ENCODE measurements at places on chromosomes 5 and 9.

- DNase-seq: no peak
Measured at GRCh38 chr5:94815313-94816039, 197.0 kb downstream of the SLF1 start.

- DNase-seq: no peak
Measured at GRCh38 chr9:136820971-136821825, 13.4 kb downstream of the RABL6 start.

GRCh38 chr9:96073531-96074480 lies 198.3 kb downstream of the ERCC6L2 start:
- no peak for DNase-seq

DNA sequence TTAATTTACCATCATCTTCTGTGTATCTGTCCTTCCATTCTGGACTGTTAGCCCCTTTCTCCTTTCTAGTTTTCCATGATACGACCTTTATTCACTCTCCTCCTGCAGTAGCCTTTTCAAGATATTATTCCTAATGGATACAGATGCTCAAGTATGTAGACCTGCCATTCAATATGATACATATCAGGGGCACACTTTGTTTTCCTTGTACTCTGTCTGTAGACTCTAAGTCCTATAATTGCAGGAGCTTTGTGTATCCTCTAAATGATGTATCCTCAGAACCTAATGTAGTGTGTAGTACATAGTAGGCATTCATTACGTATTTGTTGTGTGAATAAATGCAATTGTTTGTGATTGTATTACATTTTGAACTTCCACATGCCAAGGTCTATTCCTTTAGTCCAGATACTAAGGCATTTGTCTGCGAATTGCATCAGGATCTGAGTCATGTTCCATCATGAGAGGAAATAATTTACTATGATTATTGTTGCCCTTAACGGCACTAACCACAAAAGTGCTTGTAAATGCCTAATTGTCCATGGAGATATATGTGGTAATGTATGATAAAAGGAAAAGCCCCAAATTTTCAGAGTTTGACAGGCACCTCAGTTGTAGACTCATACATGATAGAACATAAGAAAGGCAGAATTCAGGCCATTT lies 57.1 kb upstream of the IZUMO3 start:
- no peak for DNase-seq

DNA sequence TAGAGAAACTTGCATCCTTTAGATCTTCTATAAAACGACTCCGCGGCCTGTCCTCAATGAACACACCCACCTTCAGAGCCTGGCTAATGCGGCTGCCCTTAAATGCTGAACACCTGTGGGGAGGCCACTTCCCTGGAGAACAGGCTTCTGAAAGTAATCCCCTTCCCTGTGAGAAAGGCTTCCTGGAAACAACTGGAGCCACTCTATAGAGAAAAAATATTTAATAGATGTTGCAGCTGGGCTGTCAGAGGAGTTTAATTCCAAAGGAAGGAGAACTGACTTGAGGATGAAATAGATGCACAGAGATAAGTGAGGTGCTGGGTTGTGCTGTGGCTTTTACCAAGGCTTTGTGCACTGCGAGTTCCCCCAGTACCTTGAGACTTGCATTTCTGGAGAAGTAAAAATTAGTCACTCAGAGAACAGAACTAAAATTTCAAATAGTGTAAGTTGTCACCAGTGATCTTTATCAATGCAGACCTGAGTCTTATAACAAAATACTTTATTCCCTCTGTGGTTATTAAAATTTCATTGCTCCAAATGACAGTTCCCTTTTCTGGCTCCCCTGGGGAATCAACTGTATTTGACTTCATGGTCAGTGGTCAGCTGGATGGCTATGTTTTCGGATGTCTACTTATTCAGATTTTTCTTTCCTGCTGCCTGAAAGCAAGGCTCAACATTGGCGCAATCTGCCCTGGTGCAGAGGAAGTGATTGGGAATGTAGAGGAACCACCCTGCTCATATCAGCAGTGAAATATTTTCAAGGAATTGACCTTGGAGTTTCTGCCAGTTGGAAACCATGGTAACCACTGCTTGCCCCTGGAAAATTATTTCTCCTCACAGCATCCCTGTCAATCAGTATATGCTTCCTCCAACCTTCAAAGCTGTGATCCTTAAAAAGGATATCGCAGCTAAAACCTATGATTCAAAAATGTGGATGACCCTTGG lies 238.8 kb downstream of the SMARCA2 start:
- no peak for DNase-seq

GRCh38 chr5:8135742-8136141 lies 266.8 kb downstream of the MTRR start:
- no peak for DNase-seq
